ENCODE measurements at places on chromosomes 16 and 17.

DNA sequence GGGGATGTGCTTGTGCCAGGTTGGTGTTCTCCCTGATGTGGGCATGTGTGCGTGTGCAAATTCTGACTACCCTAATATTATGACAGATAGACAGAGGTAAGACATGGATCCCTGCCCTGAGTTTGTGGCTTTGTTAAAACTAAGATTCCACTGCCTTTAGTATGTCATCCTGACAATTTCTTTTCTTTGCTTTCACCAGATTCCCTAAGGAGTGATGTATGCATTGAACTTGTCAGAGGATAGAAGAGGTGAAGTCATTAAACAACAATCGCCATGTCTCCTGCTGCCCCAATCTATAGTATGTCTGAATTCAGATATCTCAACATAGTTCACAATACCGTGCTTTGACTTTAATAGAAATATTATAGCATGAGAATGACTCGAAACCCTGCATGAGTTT lies 137.1 kb upstream of the ELAC2 start:
- DNase-seq: no peak

DNA sequence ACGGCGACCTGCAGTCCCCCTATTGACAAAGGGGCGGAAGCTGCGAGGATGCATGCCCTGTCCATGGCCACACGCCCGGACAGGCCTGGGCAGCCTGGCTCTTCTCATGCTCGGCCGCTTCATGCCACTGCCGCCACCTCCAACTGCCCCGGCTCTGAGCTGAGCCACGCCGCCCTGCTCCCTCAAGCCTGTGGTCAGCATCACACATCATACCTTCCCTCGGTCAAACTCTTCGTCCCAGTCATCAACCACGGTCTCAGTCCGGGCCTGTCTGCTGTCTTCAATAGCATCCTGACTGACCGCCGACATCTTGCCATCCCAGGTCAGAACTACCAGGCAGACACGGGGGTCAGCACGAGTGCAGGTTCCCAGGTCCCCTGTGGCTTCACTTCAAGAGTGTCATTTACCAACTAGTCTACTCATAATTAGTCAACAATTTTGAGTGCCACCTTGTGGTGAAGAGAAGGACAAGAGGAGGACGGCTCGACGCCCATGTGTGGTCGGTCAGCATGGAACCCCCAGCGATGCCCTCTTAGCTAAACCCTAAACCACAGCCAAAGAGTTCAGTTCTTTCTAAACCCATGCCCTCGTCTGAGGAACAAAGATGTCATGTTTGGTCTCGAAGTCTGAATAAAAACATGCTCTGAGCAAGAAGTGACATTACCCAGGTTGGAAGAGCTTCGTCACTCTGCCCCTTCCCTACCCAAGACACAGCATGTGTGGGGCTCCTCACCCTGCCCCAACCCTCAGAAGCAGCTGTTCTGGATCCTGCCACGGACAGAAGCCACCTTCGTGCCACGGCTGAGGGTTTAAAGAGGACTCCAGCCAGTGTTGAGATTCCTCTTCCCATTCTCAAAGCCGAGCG lies 16.9 kb upstream of the CYTH1 start:
- peak; percentile 40 for DNase-seq

- DNase-seq: peak; percentile 91
These were observed 12.1 kb upstream of the ALDOA start for GRCh38 chr16:30053376-30054015.

DNA sequence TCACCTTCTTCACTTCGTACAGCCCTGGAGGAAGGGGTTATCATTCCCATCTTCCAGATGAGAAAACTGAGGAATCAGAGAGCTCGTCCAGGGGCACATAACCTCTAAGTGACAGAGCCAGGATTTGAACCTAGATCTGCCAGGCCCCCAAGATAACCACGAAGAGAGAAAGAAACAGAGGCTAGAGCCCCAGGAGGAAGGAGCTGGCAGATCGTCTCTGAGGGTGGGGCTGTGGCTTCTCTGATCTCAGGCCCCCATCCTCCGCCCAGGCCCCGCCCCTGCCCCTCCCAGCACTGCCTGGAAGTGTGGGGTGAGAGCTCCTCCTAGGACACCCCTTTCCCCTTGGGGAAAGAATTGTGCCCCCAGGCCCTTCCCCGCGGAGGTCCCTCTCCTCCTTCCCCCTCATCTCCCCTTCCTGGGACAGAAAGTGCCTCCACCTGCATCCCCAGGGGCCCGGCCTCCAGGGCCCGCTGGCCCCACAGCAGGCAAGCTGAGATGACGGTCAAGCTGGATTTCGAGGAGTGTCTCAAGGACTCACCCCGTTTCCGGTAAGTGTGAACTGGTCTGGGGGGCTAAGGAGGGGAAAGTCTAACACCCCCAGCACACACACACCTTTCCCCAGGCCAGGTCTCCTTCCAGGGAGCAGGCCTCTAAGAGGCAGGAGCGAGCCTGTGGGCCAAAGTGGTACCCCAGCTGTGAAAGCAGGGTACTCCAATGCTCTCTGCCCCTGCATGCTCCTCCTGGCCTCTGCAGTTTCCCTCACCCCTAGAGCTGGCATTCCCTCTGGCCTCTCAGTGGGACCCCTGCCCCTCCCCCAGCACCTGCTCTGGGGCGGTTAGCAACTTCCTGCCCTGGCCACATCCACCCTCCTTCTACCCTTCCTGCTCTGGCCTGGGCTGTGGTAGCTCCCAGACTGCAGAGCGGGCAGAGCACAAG lies at the start of gene ACAP1:
TSS of gene ACAP1 (plus strand) at position 290 of the 936 bp plus-strand sequence. CDS start at position 496, 206 bp downstream.
- no peak for DNase-seq

GRCh38 chr17:8397636-8398035 lies at the start of gene RNF222:
Gene RNF222 (minus strand): TSS chr17:8397827. CDS start chr17:8393461, 4,366 bp downstream.
- DNase-seq: no peak

DNA sequence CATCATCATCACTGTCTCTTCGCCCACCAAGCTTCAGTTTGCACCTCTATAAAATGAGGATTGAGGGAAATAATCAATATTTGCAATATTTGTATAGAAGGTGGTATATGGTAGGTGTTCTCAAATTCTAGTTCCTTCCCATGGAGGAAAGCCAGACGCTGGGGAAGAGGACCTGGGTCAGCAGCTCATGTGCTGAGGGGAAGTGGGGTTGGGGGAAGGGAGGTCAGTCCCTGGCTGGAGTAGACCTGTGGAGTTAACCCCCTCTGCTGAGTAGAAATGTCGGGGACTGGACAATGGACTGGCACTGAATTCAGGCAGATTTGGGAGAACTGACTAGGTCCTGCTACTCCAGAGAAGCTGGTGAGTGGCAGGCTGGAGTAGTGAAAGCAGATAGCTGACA lies 12.8 kb upstream of the ITGB3 start:
- DNase-seq: no peak

DNA sequence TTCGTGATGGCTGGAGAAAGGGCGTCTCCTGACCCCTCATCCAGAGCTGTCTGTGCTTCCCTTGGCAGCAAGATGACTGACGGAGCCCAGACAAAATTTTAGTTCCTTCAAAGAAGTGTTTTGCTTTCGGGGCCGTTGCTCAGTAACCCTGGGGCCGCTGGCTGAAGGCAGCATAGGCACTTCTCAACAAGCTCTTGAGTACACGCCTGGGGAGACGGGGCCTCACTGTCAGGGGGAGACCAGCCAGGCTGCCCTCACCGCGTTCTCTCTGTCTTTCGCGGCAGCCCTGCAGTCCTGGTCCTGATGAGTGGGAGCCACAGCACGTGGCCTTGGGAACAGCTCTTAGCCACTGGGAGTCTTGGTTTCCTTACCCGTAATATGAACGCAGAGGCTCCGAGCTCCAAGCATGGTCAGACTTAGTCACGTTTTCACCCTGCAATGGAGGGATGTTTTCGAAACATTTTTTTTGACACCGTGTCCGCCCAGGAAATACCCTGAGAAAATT lies 86.0 kb downstream of the IRF8 start:
- no peak for DNase-seq

DNA sequence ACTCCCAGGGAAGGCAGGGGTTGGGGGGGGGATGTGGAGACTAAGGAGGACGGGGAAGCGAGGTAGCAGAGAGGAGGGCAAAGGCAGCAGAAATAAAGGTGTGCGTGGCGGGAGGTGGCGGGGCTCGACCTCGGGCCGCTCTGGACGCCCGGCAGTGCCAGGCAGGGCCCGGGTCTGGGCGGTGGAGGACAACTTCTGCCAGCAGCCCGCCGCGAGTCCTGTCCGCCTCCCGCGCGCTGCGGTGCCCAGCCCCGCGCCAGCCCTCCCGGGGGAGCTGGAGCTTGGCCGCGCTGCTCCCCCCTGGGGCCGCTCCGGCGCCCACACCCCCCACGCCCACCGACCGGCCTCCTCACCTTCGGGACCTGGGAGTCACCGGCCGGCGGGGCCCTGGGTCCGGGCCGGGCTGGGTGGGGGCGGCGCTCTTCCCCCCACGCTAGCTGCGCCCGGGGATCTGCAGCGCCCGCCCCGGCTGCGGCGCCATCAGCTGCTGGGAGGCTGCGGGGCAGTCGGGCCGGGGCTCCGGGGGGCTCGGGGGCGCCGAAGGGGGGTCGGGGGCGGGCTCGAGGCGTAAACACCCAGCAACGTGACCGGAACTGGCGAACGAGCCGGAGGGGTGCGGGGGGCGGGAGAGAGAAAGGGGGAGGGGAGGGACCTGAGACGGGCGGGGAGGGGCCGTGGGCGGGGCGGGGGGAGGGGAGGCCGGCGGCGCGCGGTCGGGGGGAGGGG lies at the start of gene CCDC92B:
TSS of gene CCDC92B (minus strand) at position 595 of the 726 bp plus-strand sequence. CDS start 14,507 bp downstream, outside the sequence.
- DNase-seq: no peak

DNA sequence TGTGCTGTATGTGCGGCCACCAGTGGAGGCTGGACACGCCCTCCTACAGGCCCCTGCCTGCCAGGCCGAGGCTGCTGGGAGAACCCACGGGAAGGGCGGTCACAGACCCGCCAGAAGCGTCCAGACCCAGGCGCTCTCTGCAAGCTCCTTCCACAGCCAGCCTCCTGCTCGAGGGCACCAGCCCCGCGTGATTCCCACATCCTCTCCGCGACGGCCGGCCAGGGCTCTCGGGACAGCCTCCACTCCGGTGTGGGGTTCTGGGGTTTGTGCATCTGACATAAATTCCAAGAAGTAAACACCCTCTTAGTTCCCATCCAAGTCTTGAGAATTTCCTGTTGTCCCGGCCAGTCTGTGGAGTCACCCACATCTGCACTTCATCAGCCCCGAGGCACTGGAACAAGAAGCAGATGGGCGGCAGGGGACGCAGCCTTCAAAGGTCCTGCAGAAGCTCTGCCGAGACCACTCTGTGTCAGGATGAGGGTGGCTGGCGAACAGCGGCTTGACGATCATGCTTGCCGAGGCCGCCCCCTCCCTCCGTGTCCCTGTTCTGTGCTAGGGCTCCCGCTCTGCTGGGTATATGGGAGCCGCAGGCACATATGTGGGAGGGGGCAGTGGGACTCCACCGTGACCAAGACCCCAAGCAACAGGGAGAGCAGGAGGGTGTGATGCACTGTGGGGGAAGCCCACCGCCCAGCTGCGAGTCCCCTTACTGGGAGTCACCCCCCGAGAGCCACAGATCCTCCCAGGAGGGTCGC lies 2.4 kb upstream of the TMEM204 start:
- peak; percentile 96 for DNase-seq

- no peak for DNase-seq
These were observed 48.0 kb upstream of the METRNL start for GRCh38 chr17:83031321-83031945.

GRCh38 chr17:49022391-49022941 lies 25.3 kb downstream of the IGF2BP1 start:
- peak; percentile 79 for DNase-seq

GRCh38 chr16:23959072-23959751 lies 123.4 kb downstream of the PRKCB start:
- no peak for DNase-seq

GRCh38 chr16:85195900-85196772 lies 83.9 kb upstream of the CIBAR2 start:
- DNase-seq: peak; percentile 47

GRCh38 chr17:71338396-71338795 lies 782.4 kb upstream of the SOX9 start:
- DNase-seq: peak; percentile 26

- no peak for DNase-seq
These were observed 68.2 kb downstream of the ABCC12 start for GRCh38 chr16:48087639-48088038.

GRCh38 chr17:51487947-51488346 lies 227.6 kb downstream of the UTP18 start:
- DNase-seq: no peak

DNA sequence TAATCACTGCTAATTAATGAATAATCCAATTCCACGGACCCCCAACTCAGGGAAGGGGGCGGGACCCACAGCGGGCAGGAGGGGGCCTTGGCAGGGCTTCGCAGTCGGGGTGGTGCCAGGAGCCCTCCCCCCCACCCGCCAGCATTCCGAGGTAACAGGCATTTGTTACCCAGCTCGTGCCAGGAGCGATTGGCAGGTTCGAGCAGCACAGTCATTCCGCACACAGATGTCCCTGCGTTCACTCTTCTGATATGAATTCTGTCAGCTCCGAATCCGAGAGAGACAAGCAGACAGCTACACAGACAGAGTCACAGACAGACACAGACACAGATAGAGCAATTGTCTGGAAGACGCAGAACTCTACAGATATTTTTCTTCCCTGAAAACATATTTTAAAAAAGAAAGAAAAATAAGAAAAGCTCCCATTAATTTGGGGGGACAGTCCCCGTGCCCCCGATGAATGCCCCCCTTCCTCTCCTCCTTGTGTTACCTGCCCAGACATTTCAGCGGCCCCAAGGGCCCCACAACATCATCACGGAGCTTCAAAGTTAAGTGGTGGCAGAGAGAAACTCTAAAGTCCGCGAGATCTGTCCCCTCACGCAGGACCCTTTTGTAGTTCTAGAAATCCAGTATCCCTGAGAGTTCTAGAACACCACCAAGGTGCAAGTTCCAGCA lies 10.2 kb downstream of the NEUROD2 start:
- no peak for DNase-seq

DNA sequence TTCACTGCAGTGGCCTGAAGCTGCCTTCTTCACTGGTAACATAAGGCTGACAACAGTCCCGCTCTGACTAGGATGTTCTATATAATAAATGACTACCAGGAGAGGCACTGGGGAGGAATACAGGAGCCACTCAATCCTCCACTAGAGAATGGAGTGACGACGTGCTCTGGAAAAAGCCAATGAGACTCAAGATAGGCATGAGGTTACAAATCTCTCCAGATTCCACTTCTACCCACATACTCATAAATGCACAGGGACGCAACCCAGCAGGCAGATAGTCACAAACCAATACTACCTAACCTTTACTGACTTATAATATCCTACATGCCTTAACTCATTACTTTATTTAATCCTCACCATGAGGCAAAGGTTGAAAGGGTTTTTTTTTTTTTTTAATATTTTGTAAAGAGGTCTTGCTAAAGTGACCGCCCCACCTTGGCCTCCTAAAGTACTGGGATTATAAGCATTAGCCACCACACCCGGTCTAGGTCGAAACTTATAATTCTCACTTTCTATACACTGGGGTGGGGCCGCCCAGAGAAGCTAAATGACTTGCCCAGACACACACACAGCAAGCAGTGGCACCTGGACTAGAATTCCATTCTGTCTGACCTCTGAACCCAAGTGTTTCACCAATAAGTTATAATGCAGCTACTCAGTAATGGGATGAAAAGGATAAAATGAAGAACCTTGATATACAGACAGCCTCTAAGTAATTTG lies 33.7 kb downstream of the TOM1L2 start:
- DNase-seq: no peak
